Fibroblast of upper back skin (primary cell): ENCODE measurements at places on chromosomes 1 and 21.

GRCh38 chr1:53557369-53557768, 98.2 kb downstream of the DMRTB1 start:
- no peak for DNase-seq

DNA sequence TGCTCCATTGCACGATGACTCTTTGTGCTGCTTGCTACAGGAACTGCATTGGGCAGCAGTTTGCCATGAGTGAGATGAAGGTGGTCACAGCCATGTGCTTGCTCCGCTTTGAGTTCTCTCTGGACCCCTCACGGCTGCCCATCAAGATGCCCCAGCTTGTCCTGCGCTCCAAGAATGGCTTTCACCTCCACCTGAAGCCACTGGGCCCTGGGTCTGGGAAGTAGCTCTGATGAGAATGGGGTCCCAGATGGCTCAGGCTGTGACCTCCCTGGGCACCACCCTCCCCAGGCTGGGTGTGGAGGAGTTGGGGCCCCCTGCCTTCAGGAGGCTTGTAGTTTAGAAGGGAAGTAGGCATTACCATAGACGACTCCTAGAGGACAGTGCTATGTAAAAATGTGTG, 19.7 kb downstream of the CYP4B1 start:
- no peak for DNase-seq

- no peak for DNase-seq
Observed at GRCh38 chr21:34180407-34180806, 107.0 kb downstream of the MRPS6 start.

- peak; percentile 73 for DNase-seq
Observed at GRCh38 chr1:167095368-167095767, 1.5 kb downstream of the STYXL2 start.

DNA sequence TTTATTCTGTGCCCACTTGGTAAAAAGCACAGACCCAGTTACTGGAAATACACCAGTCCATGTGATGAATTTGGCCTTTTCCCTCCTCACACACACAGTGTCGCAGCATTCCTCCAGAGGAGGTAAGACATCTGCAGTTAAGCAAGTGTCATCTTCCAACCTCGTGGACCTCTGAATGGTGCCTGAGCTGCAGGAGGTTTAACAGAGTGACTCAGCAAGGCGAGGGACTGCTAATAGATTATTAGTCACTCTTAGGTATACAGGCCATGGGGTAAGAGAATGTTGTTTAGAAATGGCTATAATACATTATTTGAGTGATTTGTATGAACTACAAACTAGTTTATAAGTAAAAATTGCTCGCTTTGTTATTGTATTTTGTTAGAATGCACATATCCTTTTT, 8.6 kb upstream of the LRRC8B start:
- peak; percentile 74 for DNase-seq

DNA sequence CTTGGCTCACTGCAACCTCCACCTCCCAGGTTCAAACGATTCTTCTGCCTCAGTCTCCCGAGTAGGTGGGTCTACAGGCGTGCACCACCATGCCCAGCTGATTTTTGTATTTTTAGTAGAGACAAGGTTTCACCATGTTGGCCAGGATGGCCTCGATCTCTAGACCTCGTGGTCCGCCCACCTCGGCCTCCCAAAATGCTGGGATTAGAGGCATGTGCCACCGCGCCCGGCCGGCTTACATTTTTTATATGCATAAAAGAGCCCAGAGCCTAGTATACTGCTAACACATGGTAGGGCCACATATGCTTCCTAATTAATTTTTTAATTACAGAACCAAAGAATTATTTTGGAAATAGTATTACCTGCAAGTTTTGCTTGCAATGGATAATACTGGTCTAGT, 1325.4 kb downstream of the PLA2G4A start:
- no peak for DNase-seq

- no peak for DNase-seq
Observed at GRCh38 chr1:39293375-39294070, 89.0 kb downstream of the MACF1 start.

- no peak for DNase-seq
Observed at GRCh38 chr1:58497499-58497898, 49.0 kb downstream of the OMA1 start.

DNA sequence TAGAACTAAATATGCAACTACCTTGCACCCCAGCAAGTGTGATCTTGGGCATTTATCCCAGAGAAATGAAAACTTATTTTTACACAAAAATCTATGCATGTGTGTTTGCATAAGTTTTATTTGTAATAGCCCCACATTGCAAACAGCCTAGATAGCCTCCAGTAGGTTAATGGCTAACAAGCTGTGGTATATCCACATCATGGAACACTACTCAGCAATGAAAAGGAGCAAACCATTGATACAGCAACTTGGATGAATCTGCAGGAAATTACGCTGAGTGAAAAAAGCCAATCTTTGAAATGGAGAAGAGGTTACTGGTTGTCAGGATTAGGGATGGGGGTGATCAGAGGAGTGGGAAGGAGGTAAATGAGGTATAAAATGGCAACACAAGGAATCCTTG, 67.8 kb downstream of the HHAT start:
- DNase-seq = no peak

DNA sequence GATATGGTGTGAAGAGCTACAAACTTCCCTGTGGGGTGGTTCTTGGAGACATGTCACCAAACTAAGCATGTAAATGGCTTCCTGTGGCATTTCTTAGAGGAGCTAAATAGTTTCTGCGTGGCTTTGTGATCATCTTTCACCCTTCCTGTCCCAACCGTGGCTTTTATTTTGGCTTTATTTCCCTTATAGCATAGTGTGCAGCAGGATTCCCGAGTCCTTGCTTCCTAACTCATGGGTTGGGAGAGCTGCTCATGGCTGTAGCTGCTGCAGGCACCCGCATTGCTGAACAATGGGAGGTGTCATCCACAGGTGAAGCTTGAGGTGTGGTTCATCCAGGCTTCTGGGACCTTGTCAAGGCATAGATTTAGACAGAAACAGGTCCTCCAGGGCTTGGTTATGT, 192.0 kb downstream of the SDCCAG8 start:
- DNase-seq = no peak

GRCh38 chr1:37486680-37487618, 12.6 kb downstream of the ZC3H12A start:
- DNase-seq = peak; percentile 65

- DNase-seq = no peak
Observed at GRCh38 chr1:147769106-147769505, 8.7 kb upstream of the GJA5 start.

DNA sequence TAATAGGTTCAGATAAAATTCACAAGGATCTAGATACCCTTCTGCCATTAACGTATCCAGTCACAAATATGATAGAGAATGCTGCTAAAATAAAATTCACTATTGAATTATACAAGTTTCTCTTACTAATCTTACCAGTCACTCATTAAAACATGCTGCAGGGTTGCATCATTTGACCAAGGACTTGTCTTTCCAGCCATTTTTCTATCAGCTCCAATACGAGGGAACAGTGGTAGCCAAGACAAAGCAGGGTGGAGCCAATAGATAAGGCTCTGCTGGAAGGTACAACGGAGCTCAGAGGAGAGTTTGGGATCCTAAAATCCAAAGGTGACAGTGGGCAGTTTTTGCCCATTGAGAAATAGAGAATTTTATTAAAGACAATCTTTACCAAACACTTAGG, 4.0 kb downstream of the DONSON start:
- DNase-seq = no peak

DNA sequence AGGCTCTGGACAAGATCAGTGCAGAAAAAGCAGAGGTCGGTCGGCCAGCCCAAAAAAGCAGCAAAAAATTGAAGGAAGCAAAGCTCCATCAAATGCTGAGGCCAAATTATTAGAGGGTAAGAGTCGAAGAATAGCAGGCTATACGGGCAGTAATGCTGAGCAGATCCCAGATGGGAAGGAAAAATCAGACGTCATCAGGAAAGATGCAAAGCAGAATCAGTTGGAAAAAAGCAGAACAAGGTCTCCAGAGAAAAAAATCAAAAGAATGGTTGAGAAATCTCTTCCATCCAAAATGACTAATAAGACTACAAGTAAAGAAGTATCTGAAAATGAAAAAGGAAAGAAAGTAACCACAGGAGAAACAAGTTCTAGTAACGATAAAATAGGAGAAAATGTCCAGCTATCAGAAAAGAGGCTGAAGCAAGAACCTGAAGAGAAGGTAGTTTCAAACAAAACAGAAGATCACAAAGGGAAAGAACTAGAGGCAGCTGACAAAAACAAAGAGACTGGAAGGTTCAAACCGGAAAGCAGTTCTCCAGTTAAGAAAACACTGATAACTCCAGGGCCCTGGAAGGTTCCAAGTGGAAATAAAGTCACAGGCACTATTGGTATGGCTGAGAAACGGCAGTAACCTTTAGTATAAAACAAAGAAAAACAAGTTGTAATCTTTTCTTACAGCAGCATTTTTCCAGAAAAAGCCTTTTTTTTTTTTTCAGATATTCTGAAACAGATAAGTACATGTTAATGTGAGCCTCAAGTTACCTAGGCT, 75.7 kb downstream of the PHTF1 start:
- DNase-seq = peak; percentile 10

DNA sequence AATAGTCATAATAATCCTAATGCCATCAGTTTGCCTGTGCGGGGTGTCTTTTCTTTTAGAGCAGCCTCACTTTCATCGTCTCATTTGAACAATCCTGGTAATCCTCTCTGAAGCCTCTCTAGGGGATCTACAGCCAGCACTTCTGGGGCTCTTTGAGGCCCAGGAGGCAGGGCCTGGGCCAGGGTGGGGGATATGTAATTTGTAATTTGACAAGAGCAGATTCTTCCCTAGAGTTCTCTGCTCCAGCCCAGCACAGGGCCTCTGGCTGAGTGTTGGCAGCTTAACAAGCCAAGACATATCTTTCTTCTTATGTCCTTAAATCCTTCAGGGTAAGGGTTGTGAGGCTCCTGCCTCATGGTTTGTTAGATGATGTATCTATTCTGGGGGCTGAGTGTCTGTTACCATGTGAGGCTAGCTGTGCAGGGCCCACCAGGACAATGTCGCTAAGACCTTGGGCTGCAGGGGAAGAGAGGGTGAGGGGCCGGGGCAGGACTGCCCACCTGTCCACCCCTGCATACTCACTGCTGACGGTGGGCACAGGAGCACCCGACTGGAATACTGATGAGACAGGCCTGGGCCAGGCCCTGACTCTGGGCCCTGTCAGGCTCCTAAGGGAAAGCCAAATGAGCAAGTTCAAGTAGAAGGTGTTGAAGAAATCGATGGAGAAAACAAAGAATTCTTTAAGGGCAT, 45.3 kb upstream of the PARP1 start:
- no peak for DNase-seq

DNA sequence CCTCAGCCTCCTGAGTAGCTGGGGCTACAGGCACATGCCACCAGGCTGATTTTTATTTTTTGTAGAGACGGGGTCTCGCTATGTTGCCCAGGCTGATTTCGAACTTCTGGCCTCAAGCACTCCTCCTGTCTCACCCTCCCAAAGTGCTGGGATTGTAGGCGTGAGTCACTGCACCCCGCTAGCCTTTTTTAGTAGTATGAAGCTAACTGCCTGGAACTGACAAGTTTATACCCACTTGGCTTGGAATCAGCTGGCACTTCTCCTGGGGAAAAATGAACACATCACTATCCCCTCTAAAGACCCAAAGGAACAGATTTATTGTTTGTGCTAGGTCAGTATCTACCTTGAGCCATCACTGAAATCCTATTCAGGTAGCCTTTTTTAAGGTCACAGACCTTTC, 19.0 kb downstream of the TMEM63A start:
- DNase-seq = peak; percentile 35

DNA sequence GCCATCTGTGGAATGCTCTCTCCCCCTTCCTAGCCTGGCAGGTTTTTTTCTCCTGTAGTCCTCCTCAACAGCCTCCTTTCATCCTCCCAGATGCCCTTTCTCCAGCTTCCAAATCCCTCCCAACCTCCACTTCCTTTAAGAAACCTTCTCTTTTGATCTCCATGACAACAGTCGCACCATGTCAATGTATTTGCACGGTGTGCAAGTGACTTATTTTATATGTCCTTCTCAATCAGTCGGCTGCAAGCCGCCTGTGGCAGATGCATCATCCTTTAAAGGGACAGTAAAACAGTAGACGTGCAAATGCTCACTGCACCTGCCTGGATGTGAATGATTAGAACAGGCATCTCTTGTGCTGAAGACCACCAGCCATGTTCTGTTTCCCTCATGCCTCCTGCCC, 285.2 kb downstream of the PCP4 start:
- no peak for DNase-seq

DNA sequence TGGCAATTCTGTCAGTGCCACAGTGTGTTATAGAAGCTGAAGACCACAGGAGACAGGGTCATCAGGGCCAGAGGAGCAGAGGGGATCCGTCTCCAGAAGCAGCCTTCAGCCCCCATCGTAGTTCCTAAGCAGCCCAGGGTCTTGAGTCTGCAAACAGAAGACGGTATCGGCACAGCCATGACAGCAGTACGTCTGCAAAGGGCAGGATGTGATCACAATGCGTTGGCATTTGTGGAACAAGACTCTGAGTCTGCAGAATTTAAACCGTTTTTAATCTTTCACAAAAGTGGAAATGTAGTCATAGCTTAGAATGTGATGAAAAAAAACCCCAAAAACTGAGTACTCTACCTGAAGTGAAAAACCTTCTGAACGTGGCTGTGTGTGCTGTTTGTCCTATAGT, 44.0 kb upstream of the SCCPDH start:
- DNase-seq = peak; percentile 14

DNA sequence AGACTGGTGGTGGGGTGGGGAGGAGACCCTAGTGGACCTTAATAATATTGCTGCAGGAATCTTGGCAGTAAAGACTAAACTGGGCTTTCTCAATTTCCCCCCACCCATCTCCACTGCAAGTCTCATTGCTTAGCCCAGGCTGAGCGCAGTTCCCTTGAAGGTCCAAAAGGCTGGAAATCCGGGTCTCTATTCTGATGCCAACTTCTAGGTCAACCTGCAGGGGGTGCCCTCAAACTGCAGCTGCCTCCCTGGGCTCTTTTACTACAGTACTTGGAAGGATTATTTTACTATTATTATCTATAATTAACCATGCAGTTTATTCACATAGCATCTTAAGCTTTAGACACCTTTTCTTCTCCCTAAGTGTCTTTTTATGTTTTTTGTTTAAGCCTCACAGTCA, 85.4 kb upstream of the WARS2 start:
- DNase-seq = no peak

GRCh38 chr1:166112425-166112824, 54.4 kb downstream of the FAM78B start:
- no peak for DNase-seq

GRCh38 chr1:214449371-214449770, 102.0 kb downstream of the PTPN14 start:
- no peak for DNase-seq

DNA sequence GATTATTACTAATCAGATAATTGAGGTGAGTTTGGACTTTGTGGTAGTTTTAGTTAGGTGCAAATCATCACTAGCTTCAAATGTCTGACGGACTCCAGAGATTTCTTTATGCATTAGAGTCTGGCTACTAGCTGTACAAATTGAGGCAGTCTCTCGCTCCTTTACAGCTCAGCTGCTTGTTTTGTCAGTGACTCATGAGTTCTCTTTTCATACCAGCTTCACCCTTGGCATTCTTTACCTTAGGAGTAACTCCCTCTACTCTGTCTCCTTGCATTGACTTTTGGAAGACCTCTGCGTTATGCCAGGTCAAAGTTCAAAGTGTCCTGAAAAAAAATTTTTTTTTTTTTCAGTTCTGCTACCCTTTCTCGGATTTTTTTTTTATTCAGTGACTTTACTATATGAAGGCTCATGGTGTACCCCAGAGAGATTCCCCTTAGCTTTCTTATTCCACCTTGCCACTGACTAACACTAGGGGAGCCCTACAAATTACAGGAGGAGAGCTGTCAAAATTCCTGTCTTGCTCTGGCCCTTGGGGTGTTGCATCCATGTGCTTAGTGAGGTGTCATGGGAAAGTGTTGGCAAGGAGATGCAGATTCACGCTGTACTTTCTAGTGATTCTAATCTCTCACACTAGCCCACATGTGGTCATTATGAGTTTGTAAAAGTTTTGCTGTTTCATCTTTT, 576.6 kb downstream of the ADGRL2 start:
- DNase-seq = peak; percentile 14
